ENCODE measurements at places on chromosomes 11 and 22.

- DNase-seq = no peak
Measured at GRCh38 chr11:68193018-68193417, 20.1 kb downstream of the KMT5B start.

GRCh38 chr11:103147627-103148026 is 38.4 kb downstream of the DYNC2H1 start:
- DNase-seq = no peak

DNA sequence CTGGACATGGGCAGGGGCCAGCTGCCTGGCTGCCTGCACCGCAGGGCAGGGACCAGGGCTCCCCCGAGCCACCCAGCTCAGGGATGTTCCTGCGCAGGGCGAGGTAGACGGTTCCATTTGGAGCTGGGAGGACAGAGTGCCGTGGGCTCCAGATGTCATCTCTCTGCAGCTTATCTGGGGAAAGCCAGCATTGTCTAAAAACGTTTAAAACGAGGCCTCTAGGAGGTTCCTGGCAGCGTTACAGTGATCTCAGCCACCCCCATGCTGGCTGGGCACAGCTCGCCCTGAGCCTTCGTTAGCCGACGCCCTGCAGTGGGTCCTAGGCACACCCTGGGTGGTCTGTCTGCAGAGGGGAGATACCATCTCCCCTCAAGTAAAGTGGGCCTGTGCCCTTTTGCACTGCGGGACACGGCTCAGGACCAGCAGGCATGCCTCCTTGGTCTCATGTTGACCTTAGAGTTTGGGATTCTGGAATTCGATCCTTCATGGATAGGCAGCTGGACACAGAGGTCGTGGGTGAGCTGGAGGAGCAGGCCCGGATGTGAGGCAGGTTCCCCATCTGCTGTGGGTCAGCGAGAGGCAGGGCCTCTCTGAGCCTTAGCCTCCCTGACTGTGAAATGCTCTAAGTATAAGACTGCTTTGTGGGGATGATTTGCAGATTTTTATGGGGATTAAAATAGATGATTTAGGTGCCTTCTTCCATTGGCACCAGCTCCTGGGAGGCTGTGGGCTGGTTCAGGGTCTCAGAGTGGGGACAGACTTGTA is 14.1 kb downstream of the SYNGR1 start:
- no peak for DNase-seq

GRCh38 chr11:2945031-2945756 is 16.0 kb upstream of the PHLDA2 start:
- no peak for DNase-seq

DNA sequence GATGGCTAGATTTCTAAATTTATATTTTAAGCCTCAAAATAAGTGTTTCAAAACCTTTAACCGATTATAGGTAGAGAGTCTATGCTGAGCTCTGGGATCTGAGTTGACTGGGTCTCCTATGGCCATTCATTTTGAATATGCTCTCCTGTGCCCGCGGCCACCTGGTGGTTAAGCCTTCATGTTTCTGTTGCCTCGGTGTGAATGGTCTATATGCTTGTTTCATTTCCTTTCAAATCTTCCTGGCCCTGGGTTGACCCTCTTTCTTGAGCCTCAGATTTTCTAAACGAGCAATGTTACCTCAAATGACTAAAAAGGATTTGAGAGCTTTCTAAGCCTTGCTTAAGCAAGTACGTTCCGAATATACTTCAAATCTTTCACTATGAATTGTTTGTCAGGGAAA is 789.4 kb upstream of the KIRREL3 start:
- DNase-seq = no peak

- no peak for DNase-seq
Measured at GRCh38 chr11:44309478-44310205, at the start of gene ALX4. TSS of gene ALX4 (minus strand) at chr11:44310139. CDS start at chr11:44310062, 77 bp downstream.

- DNase-seq = no peak
Measured at GRCh38 chr11:127027789-127028188, 27.2 kb upstream of the KIRREL3 start.

DNA sequence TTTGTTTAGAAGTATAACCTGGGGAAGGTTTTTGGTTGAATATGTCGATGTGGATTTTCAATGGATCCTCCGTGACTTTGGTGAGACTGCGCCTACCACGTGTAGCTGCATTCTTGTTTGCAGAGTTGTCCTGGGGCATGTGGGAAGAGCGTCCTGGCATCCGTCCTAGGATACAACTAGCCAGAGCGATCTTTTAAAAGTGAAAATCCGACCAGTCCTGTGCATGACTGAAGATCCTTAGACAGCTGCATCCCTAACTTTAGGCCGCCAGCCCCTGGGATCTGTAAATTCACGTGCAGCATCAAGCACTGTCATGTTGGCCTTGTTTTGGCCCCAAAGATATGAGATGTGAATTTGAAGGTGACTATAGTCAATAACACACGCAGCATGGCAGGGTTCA is 22.4 kb upstream of the THY1 start:
- DNase-seq = no peak

- DNase-seq = no peak
Measured at GRCh38 chr11:34466802-34467488, 28.2 kb downstream of the CAT start.

GRCh38 chr22:37105154-37105553 is 4.4 kb downstream of the TMPRSS6 start:
- no peak for DNase-seq

- DNase-seq = no peak
Measured at GRCh38 chr11:70501051-70501901, 102.9 kb downstream of the CTTN start.

DNA sequence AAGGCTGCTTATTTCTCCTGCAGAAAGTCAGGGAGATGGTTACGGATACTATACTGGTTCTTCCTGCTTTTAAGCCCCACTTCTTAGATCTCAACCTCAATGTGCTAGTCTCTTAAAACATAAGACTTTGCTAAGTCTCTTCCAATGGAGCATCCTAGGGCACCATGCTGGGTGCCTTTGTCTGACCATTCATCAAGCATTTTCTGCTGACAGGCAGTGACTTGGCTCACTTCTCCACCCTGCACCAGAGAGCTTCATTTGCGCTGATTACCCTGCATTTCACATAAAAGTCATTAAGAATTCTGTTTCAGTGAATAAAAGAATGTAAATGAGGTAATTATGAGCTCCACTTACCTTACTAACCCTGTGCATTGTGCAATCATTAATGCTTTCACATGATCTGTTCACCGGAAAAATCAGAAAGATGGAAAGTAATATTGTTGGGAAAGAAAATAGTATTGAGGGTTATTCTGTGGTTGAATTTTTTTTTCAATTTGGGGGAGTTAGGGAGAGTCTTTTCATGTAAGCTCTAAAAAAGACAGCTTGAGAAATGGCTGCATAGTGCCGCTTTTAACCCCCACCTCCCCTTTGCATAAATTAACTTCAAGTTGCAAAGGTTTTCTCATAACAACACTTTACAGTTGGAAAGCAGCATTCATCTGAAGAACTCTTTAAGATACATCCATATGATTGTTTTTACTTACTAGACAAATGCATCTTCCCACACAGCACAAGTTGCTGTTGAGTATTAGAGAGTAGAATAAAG is 677.3 kb upstream of the KIRREL3 start:
- DNase-seq = no peak

DNA sequence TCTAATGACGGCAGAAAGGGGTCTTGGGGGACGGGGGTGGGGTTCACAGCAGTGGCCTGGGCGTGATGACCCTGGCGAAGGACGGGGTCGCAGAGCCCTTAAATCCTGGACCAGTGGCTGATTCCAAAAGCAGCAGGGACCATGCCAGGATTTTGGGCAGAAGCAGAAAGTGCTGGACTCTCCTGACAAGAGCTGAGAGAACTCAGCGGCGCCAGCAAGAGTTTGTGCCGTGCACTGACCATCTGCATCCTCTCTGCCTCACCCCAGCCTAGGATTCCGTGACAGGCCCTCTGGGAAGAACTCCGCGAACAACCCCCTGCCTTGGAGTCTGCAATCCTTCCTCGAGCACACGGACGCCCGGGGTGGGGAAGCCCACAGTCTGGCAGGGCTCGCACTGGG is 644 bp upstream of the NDUFV1 start:
- no peak for DNase-seq

GRCh38 chr11:134987822-134988221 is 575.8 kb upstream of the B3GAT1 start:
- DNase-seq = no peak

DNA sequence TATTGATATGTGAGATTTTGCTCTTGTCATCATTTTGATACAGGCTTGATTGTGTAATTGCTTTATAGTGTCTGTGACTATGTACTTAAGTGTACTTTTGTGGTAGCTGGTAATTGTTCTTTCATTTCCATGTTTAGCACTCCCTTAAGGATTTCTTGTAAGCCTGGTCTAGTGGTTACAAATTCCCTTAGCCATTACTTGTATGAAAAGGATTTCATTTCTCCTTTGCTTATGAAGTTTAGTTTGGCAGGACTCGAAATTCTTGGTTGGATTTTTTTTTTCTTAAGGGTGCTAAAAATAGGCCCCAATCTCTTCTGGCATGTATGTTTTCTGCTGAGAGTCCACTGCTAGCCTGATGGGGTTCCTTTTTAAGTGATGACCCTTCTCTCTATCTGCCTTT is 346.8 kb downstream of the JRKL start:
- no peak for DNase-seq

DNA sequence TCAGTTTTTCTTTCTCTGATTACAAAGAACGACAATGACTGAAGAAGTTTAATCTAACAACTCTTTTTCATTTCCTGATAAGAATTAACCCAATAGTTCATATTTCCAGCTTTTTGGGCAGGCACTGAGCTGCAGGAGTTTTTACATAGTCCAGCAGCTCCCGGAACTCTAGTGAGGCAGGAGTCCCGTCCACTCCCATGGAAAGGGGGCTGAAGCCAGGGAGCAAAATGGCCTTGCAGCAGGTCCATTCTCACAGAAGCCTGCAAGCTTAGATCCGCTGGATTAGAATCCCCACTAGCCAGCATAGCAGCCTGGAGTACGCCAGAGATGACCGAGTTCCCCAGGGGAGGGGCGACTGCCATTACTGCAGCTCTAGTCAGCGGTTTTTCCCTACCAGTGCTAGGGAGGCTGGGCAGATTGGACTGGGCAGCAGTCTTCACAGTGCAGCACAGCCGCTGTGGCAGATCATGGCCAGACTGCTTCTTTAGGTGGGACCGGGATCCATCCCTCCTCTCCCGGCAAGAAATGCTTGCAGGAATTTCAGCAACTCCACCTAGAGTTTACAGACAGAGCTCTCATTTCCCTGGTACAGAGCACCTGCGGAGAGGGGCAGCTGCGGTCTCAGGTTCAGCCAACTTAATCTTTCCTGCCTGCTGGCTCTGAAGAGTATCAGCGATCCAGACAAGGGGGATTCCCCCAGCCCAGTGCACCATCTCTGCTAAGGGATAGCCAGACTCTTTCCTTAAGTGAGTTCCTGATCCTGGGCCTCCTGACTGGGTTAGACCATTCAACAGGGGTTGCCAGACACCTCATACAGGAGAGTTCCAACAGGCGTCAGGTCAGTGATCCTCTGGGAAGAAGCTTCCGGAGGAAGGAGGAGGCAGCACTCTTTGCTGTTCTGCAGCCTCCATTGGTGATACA is 742 bp upstream of the CASP4 start:
- DNase-seq = no peak

DNA sequence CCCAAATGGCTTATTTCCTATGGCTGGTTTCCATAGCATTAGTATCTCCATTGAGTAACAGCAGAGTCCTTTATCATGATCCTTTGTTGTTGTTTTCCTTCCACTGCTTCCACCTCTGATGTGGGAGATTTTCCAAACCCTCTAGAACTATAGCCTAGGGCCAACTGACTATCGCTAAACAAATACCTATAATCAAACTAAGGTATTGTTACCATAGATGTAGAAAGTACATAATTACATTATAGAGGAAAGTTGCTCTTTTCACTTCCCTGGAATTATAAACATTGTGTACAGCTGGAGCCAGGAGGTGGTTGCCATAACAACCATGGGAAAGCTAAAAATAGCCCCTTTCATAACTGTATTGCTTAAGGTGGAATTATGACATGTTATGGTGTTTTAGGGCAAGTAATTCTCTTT is 47.0 kb upstream of the ALKBH3 start:
- DNase-seq = no peak

GRCh38 chr11:61453695-61454094 is 23.8 kb downstream of the SDHAF2 start:
- no peak for DNase-seq

- DNase-seq = no peak
Measured at GRCh38 chr11:70538641-70539359, 140.5 kb downstream of the CTTN start.

GRCh38 chr11:118672846-118673245 is 6.6 kb downstream of the TREH start:
- DNase-seq = no peak

DNA sequence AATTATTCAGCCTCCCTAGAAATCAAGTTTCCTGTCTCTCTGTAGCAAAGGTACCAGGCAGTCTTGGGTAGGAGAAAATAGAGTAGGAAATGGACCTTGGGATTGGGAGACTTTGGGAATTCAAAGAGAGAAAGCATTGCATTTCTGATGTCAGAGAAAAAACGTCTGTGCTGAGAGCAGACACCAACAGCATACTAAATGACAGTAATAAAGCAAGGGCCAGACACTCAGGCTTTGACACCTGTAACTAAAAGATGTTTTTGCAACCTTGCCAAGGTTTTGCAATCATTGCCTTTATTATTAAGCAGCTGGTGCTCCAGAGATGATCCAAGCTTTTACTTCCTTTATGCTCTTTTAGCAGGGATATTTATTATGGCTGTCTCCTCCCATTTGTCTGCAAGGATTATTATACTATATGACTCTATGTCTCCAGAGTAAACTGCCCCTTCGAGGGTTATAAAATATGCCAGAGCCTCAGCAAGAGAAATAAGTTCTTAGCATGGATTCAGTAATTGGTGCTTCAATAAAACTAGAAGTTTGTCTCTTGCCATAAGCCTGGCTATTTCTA is 85.2 kb upstream of the GRAMD1B start:
- no peak for DNase-seq

GRCh38 chr11:83073258-83073657 is 1.6 kb upstream of the RAB30 start:
- no peak for DNase-seq

DNA sequence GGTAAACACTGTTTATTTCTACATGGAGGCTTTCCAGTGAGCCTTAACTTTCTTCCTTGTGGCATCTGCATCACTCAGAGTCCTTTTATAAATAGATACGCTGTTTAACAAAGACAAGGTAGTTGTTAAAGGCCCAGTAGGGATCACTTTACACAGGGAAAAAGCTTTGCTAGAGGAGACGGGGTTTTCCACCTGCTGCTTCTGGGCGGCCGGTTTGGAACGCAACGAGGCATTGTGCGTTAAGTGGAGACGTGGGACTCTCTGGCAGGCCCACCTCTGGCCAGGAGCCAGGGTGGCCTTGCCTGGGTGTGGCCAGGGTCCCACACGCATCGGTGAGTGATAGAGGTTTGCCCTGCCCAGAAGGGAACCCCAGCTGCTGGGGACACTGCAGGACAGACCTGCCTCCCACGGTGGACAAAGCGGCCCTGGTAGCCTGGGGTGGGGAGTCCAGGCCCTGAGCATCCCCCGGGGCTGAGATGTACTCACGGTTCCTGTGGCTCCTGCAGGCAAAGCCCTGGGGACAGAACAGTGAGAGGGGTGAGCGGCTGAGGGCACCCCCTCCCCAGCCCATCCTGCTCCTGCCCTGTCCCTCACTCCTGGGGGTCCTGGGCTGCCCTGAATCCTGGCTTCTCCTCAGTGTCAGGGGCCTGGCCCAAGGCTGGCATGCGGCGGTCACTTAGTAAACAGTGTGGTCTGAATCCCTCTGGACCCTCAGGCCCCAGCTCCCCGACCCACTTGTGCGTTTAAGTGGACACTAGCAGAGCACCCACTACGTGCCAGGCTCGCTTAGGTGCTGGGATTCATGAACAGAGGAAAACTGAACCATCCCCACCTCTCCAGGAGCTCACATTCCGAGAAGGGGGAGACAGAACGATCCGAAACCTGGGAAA is 4.2 kb downstream of the IL17REL start:
- no peak for DNase-seq

- DNase-seq = no peak
Measured at GRCh38 chr11:9172389-9172788, 81.0 kb upstream of the SCUBE2 start.
